Cerebellar nuclear complex (tissue), 1 donor: ENCODE measurements at places on chromosomes 7 and 10.
A peak's percentile ranks its signal among the peaks of the same experiment; 100 is the strongest.

GRCh38 chr10:61623161-61623560 is 39.6 kb upstream of the CABCOCO1 start:
- no peak for DNase-seq

GRCh38 chr10:79019441-79020014 is 49.2 kb upstream of the ZMIZ1 start:
- DNase-seq, result no peak

- no peak for DNase-seq
Measured at GRCh38 chr7:129775695-129776361, 164.3 kb downstream of the NRF1 start.

- no peak for DNase-seq
Measured at GRCh38 chr7:39357648-39358047, 208.6 kb upstream of the YAE1 start.

DNA sequence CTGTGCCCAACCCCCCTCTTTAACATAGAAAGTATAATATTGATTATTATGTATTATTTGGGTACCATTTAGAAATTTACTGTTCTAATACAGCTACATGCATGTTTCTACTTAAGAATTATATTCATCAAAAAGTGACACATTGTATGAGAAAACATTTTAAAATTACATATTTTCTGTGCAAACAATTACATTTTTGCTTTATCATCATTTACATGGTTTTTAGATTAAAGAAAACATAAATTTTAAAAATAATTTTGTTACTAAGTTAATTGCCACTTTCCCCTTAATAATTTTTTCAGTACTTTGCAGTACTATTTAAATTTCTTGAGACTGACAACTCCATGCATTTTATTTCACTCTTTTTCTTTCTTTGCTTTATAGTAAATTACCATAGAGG is 95.3 kb upstream of the GATAD1 start:
- DNase-seq, result no peak

DNA sequence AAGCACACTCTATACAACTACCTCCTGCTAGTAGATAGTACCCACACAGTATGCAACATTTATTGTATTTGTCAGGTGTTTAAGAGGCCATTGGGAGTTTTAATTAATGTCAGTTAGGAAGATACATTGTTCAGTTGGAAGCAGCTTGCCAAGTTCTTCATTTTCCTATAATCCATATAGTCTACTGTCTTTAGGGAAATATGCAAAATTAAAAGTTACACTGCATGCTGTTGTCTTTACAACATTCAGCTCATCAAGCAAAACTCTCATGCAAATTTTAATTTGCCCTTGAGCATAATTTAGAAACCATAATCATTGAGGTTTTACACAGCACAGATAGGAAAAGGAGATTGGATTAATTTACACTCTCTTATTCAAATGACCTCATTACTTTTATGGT is 17.4 kb downstream of the FOXP2 start:
- DNase-seq, result no peak

- no peak for DNase-seq
Measured at GRCh38 chr7:27750316-27750715, 10.4 kb downstream of the TAX1BP1 start.

GRCh38 chr7:134920026-134920753 is 66.1 kb upstream of the AGBL3 start:
- DNase-seq, result no peak

GRCh38 chr7:17716816-17717215 is 223.5 kb downstream of the SNX13 start:
- DNase-seq, result no peak

GRCh38 chr7:22074897-22075296 is 129.2 kb upstream of the CDCA7L start:
- no peak for DNase-seq

DNA sequence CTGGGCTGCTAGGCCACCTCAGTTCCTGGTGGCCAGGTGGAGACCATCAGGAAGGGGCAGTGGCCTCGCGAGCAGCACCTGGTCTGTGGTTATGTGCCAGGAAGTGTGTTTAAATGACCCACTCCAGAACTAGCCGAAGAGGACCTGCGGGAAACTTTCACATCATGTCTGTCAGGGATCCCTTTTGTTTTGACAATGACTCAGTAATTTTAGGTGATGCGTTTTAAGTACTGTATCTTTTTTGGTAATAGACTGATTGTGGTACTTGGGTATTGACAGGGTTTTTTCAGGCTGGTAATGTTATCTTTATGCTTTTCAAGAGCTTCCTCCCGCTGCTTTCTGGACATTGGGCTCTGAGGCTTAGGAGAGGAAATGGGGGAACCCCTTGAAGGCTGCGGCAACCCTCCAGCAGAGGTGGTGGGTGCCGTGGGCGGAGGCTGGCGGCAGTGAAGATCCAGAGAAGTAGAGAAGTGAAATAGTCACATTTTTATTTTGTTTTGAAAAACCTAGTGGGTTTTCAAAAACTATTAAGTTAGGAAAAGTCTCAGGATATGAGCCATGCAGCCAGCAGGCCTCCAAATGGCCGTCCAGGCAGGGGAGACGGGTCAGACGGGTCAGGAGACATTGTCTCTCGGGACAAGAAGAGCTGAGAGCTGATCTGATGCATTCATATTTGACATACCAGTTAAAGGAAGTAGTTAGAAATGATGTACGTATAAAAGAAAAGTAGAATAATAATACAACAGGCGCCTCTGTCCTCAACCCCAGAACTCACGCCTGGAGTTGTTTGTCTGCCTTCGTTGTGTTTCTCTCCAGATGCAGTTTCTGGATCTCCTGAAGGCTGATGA is 27.7 kb downstream of the PPP2R2D start:
- no peak for DNase-seq

- DNase-seq, result no peak
Measured at GRCh38 chr7:36415144-36415543, 25.5 kb downstream of the ANLN start.

DNA sequence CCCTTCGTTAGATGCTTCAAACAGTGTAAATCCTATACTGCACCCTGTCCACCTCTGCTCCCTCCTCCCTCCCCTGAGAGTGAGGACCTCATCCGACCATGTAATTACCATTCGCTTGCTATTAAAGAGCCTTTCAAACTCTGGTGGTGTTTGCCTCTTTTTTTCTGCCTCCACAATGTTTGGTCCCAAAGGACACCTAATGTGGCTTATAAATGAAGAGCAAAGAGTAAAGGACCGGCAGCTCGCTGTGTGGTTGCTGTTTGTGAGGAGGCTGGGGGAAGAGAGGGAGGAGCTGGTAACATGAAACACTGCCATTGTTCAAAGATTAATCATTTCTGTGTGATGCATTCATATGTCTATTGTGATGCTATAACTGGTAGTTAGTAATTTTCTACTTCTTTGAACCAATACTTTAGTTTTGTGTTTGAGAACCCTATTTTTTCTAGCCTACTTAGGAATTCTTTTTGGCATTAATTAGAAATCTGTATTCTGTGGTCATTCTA is 27.9 kb downstream of the MTURN start:
- DNase-seq, result no peak

- DNase-seq, result no peak
Measured at GRCh38 chr10:3430501-3430900, 257.9 kb upstream of the PITRM1 start.

- DNase-seq, result peak; percentile 12
Measured at GRCh38 chr7:64098-64915, 128.1 kb upstream of the FAM20C start.

DNA sequence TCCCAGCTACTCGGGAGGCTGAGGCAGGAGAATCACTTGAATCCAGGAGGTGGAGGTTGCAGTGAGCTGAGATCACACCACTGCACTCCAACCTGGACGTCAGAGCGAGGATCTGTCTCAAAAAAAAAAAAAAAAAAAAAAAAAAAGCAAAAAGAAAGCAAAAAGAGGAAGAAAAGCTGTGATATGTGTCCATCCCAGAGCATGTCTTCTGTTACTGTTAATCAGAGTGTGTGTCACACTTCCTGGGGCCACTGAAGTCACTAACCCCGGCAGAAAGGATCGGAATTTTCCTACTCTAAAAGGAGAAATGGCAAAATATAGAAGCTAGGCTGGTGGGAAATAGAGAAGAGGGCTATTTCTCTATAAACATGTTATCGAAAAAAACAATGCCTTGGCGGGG is 11.9 kb downstream of the PIK3AP1 start:
- no peak for DNase-seq

DNA sequence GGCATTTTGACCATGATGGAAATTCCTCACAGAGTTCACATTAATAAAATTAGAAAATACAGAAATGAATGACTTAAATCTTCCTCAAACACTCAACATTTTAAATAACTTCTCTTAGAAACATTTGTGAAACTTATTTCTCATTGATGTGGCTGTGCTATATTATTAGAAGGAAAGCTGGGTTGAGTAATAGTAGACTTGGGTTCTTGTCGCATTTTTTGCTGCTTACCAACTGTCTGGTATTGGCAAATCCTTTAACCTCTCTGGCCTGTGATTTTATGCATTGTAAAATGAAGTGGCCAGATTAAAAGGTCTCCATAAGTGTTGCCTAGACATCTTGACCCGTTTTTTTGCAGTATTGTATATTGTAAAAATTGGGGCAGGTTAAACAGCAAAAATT is 66.5 kb downstream of the VPS50 start:
- no peak for DNase-seq

GRCh38 chr7:16347066-16347826 is 74.1 kb downstream of the CRPPA start:
- DNase-seq, result no peak

DNA sequence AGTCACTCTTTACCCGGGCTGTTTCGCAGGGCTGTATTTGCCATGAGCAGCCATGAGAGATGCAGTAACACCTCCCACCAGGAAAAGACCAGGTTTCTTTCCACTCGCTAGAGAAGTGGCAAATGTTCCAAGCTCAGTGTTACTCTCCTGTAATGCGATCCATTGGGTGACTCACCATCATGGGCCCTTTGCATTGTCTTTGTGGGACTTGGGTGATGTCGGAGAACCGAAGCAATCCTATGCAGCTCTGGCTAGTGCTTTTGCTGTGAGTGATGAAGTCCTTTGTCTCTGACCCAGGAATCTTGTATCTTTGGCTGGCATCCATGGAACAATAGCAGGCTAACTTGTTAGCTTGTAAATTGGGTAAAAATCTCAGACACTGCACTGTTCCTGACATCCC is 40.0 kb downstream of the GHRHR start:
- no peak for DNase-seq

- DNase-seq, result no peak
Measured at GRCh38 chr7:122602800-122603199, 96.1 kb downstream of the RNF133 start.

DNA sequence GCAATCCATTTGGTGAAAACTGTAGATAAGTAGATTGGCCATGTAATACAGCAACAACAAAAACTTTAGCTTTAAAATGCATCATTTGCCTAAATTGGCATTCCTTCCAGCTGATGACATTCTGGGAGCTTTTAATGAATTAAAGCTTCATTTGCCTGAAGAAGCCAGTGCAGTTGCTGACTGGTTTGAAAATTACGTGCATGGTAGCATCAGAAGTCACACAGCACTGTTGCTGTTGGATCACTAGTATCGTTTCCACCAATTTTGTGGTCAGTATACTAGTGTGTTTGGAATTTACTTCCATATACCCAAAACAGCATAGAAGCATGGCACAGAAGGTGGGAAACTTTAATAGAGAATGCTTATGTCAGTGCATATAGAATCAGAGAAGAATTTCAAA is 194.9 kb downstream of the ETV1 start:
- no peak for DNase-seq

DNA sequence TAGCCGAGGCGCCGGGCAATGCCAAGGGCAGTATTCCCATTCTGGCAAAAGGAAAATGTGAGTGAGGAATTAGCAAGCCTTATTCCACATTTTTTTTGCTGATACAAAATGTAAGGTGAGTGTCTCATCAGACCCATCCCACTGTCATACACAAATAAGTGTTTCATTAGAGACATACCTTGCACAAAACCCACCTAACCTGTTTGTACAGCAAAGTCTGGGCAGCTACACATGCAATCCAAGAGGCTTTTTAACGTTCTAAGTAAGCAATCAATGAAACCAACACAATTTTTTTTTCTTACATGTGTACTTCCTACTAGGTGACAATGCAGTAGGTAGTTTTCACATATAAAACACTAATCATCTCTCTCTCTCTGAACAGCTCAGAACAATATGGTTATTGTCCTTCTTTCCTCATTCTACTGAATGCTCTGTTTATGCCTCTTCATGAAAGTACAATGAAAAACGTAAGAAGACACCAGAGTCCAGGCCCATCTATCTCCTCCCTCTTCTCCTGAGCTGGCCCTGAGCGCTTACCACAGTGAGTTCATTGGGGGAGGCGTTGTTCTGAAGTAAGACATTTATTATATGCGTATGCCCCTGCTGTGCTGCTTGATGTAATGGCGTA is 217.2 kb downstream of the ANK3 start:
- DNase-seq, result no peak

GRCh38 chr7:44973610-44974401 is 5.0 kb downstream of the MYO1G start:
- no peak for DNase-seq

GRCh38 chr7:128323459-128324367 is 20.0 kb downstream of the RBM28 start:
- DNase-seq, result no peak

DNA sequence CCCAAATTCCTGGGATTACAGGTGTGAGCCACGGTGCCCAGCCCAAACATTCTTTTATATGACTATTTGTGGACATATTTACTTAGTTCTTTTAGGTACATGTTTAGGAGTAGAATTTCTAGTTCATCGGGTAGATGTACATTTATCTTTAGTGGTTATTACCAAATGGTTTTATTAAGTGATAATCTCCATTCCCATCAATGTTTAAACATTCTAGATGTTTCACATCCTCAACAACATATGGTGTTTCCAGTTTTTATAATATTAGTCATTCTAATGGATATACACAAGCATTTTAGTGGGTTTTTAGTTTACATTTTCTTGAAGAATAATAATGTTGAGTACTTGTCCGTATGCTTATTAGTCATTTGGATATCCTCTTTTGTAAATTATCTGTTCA is 131.7 kb downstream of the RTKN2 start:
- no peak for DNase-seq

GRCh38 chr7:90671571-90671970 is 75.5 kb downstream of the CDK14 start:
- no peak for DNase-seq

DNA sequence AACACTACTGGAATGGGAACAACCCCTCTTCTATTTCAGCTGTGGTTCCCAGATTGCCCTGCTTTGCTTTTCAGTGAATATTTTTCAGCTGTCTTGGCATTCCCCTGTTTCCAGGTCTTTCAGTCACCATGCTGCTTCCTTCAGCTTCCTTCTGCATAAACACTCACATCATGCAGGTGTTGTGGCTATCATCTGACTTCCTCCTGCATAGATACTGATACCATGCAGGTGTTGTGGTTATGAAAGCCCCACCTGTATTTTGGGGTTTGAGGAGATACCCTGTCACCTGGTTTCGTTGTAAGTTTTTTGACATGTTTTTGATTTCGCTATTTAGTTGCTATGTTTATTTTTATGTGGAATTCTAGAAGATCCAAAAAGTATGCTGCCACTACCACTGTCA is 71.5 kb downstream of the SLC35B4 start:
- no peak for DNase-seq

GRCh38 chr10:84427903-84428650 is 99.7 kb downstream of the CCSER2 start:
- no peak for DNase-seq
